ENCODE measurements at places on chromosomes 16 and 17. TPM values are rescaled to one million over a fixed set of nuclear protein-coding genes. Genes with fewer than 3 reads are reported as not detected.
A peak's percentile ranks its signal among the peaks of the same experiment; 100 is the strongest.

Gene KRTAP4-6
- not detected for total RNA-seq

Gene CLDN6
- total RNA-seq = not detected

Gene TMIGD1
- total RNA-seq = not detected

Gene GAS2L2
- not detected for total RNA-seq

Gene C16orf46
- total RNA-seq = 0.57 TPM

Gene HBA1
- 393 TPM for total RNA-seq

Gene P2RX5
- total RNA-seq = 11.4 TPM

Gene WNT3
- 0.90 TPM for total RNA-seq

GRCh38 chr17:79252886-79253285, 178.3 kb downstream of the ENGASE start:
- H3K27me3 ChIP-seq = peaks cover 91% of the 10 kb centered on the region

DNA sequence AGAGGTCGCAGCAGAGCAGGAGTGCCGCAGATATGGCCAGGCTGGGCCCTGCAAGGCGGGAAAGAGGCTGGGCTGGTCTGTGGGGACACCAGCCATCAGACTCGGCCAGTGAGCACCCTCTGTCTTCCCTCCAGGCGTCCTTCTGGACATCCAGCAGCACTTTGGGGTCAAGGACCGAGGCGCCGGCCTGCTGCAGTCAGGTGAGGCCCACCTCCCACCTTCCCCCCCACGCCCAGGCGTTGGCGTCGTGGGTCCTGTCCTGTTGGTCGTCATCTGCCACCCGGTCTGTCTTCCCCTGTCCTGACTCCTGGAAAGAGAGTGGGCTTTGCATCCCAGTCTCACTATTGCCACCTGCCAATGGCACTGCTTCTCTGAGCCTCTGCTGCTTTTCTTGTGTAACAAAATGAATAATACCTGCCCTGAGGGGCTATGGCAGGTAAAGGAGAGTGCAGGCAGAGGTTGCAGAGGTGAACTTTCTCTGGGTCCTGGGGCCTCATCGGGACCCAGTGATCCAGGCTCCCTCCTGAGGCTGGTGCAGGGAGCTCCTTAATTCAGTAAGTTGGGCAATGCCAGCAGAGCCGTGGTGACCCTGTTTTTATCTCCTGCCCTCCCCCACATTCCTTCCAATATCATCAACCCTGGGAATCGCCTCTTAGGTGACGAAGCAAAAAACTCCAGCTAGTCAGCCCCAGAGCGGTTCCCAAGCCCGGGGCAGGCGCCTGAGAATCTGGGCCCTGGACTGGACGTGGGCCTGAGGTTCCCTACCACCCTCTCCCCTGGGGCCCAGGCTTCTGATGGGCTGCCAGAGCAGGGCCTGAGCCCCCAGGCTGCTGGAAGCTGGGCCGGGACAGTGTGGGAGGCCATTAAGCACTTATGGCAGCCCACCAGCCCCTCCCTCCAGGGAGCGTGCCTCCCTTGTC, 14.7 kb downstream of the SPNS2 start:
- H3K36me3 ChIP-seq = no peaks in the 10 kb centered on the region
- H3K4me3 ChIP-seq = no peak overlapping the region
- DNase-seq = no peak
- H3K27ac ChIP-seq = no peak overlapping the region
- no peaks in the 10 kb centered on the region for H3K27me3 ChIP-seq
- H3K4me1 ChIP-seq = peaks cover 15% of the 10 kb centered on the region

- no peak overlapping the region for H3K27ac ChIP-seq
- no peak for DNase-seq
- no peaks in the 10 kb centered on the region for H3K36me3 ChIP-seq
- peaks cover 69% of the 10 kb centered on the region for H3K27me3 ChIP-seq
- no peak overlapping the region for H3K4me3 ChIP-seq
Observed at GRCh38 chr17:56681561-56682266, 88.2 kb downstream of the NOG start.

GRCh38 chr16:5916711-5917191, 819.2 kb upstream of the EEF2KMT start:
- H3K4me3 ChIP-seq = no peak overlapping the region
- H3K27ac ChIP-seq = no peak overlapping the region
- H3K27me3 ChIP-seq = peaks cover 4% of the 10 kb centered on the region
- no peak for DNase-seq
- H3K36me3 ChIP-seq = no peaks in the 10 kb centered on the region

DNA sequence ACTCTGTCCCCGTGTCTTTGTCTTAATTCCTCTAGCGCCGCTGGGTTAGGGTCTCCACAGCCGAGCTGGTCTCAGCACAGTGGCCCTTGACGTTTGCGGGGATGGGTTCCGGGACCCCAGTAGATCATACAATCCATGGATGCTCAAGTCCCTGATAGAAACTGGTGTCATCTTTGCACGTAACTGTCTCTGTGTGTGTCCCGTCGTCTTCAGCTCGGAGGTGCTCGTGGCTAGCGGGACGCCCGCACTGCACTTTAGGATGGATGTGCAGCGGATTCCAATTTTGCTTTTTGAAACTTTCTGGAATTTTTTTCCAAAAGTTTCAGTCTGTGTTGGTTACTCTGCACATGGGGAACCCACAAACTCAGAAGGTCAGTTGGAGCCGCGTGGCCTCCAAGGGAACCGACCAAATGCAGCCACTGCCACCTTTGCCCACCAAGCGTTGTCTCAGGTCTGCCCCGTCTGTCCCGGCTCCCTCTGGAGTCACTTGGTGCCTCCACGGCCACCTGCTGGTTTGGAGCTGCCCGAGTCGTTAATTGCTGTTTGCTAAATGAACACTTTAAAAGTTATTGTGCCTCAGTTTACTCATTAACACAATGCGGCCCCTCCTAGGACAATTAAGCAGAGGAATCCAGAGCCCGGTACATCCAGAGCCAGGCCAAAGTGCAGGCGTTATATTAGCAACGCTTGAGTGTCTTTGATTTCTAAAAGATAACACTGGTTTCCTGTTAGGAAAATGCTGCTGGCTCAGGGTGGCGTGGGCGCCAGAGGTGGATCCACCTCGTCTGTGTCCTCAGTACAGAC, 5.3 kb upstream of the DPEP1 start:
- no peak overlapping the region for H3K27ac ChIP-seq
- DNase-seq = no peak
- no peaks in the 10 kb centered on the region for H3K4me1 ChIP-seq
- H3K36me3 ChIP-seq = no peaks in the 10 kb centered on the region
- H3K4me3 ChIP-seq = no peak overlapping the region

GRCh38 chr16:81752225-81752875, 26.7 kb upstream of the PLCG2 start:
- peak; percentile 64 for DNase-seq
- no peak overlapping the region for H3K4me3 ChIP-seq
- H3K27ac ChIP-seq = peak overlapping the region; percentile 88
- H3K36me3 ChIP-seq = no peaks in the 10 kb centered on the region
- H3K4me1 ChIP-seq = peaks cover 9% of the 10 kb centered on the region
- H3K27me3 ChIP-seq = no peaks in the 10 kb centered on the region

- no peaks in the 10 kb centered on the region for H3K27me3 ChIP-seq
- peak overlapping the region; percentile 90 for H3K27ac ChIP-seq
- peaks cover 22% of the 10 kb centered on the region for H3K4me1 ChIP-seq
Observed at GRCh38 chr17:75077496-75078283, 10.1 kb upstream of the SLC16A5 start.

DNA sequence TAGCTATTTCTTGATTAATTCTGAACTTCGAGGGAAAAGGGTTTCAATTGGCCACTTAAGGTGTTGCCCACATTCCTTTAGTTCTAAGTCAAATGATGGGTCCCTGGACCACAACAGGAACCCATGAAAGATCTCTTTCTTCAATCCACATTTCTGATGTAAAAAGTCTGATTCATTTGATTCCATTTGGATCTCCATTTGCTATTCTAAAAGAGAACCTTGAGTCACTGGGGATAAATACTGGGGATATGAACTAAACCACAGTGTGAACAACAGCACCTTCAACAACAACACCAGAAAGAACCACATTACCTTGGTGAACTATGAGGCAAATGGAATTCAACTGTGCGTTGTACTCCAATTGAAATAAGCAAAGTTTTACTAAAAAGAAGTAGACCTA, 108.9 kb upstream of the IRX5 start:
- H3K4me1 ChIP-seq = no peaks in the 10 kb centered on the region
- no peak overlapping the region for H3K4me3 ChIP-seq
- no peak overlapping the region for H3K27ac ChIP-seq
- no peaks in the 10 kb centered on the region for H3K27me3 ChIP-seq
- H3K36me3 ChIP-seq = no peaks in the 10 kb centered on the region

DNA sequence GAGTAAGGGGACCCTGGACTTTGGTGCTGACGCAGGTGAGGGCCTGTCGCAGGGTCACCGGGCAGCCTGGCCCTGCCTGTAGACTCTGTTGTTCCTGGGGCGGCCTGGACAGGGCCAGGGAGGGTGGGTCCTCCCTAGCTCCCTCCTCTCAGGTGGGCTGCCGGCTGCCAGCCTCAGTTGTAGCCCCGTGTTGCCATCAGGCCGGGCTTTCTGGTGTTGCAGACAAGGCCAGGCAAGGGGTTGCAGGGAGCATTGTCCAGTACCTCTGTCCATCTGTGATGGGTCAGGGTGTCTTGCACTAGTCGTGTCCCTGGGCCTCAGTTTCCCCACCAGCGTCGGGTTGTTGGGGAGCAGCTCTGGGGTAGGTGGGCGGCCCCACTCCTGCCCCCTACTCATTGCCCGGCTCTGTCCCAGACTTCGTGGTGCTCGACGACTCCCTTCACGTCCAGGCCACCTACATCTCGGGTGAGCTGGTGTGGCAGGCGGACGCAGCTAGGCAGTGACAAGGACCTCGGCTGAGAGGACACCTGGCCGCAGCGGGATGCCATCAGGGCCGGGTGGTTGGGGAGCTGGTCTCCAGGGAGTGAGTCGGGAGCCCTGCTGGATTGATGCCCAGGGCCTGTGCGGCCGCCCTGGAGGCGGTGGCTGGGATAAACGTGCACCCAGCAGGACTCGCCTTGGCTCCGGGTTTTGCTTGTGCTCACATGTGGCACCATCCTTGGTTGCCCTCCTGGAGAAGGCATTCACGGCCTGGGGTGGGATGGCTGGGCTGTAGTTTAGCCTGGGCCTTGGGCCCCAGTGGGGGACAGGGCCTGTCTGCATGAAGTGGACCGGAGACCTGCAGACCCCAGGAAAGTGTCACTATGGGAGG, 1.9 kb downstream of the CEMP1 start:
- H3K36me3 ChIP-seq = peaks cover 12% of the 10 kb centered on the region
- DNase-seq = peak; percentile 18
- no peak overlapping the region for H3K27ac ChIP-seq
- H3K4me3 ChIP-seq = no peak overlapping the region

GRCh38 chr17:19644493-19645210, 3.9 kb upstream of the ALDH3A2 start:
- no peak overlapping the region for H3K4me3 ChIP-seq
- H3K27ac ChIP-seq = no peak overlapping the region
- H3K27me3 ChIP-seq = no peaks in the 10 kb centered on the region
- no peak for DNase-seq
- peaks cover 32% of the 10 kb centered on the region for H3K4me1 ChIP-seq
- H3K36me3 ChIP-seq = no peaks in the 10 kb centered on the region

DNA sequence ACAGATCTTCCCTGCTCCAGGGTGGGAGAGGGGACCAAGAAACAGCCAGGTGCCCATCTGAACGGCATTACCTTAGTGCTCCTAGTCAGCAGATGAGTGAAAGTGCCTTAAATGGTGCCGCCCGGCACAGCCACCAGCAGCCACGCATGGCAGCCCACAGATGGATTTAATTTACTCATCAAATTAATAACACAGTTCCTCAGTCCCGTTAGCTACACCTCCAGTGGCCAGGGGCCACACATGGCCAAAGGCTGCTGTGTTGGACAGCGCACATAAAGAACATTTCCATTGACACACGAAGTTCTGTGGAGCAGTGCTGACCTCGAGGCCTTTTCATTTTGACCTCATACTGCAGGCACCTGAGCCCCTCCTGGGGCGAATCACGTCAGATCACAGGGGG, 166.3 kb downstream of the CMIP start:
- H3K27ac ChIP-seq = peak overlapping the region; percentile 86
- peak overlapping the region; percentile 28 for H3K4me3 ChIP-seq
- no peaks in the 10 kb centered on the region for H3K27me3 ChIP-seq
- peaks cover 17% of the 10 kb centered on the region for H3K36me3 ChIP-seq

- H3K4me1 ChIP-seq = no peaks in the 10 kb centered on the region
- no peak overlapping the region for H3K4me3 ChIP-seq
- no peak for DNase-seq
- no peak overlapping the region for H3K27ac ChIP-seq
- H3K36me3 ChIP-seq = no peaks in the 10 kb centered on the region
Observed at GRCh38 chr17:17381446-17382064, 78.4 kb downstream of the NT5M start.

DNA sequence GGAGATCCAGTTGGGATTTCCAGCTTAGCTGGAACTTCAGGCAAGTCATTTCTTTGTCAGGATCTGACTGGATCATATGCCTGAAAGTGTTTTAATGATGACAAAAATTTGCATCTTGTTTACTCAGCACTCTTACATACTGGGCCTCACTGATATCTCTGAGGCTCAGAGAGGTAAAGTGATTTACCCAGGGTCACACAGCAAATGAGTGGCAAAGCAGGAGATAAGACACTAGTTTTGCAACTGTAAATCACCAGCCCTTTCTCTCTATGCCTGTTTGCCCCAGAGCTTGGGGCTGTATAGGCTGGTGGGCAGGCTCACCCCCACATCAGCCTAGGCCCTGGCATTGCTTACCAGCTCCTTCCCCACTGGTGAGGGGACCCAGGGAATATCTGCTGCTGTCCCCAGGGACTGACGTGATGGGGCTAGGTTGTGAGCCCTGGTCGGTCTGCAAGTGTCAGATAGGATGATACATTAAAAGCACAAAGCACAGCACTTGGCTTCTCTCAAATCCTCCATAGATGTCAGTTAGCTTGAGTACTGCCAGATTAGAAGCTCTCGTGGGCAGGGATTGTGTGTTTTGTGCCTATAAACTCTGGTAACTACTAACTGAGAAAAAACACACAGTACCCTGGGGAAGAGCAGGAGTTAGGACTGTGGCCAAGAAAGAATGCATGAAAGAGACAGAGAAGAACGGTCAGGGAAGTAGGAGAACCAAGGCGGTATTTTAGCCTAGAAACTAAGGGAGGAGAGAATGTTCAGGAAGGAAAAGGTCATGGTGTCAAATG, 165.4 kb downstream of the COPRS start:
- H3K27me3 ChIP-seq = no peaks in the 10 kb centered on the region
- H3K4me3 ChIP-seq = no peak overlapping the region
- H3K27ac ChIP-seq = peak overlapping the region; percentile 20
- H3K36me3 ChIP-seq = no peaks in the 10 kb centered on the region
- peaks cover 8% of the 10 kb centered on the region for H3K4me1 ChIP-seq

- peaks cover 20% of the 10 kb centered on the region for H3K36me3 ChIP-seq
- no peaks in the 10 kb centered on the region for H3K27me3 ChIP-seq
- DNase-seq = no peak
- peaks cover 10% of the 10 kb centered on the region for H3K4me1 ChIP-seq
- H3K4me3 ChIP-seq = no peak overlapping the region
Observed at GRCh38 chr17:77495575-77495974, 354.8 kb downstream of the SEC14L1 start.

- no peaks in the 10 kb centered on the region for H3K27me3 ChIP-seq
- peaks cover 49% of the 10 kb centered on the region for H3K4me1 ChIP-seq
- no peak overlapping the region for H3K27ac ChIP-seq
Observed at GRCh38 chr17:57475796-57476195, 219.5 kb downstream of the MSI2 start.

GRCh38 chr17:31494259-31495021, 103.0 kb downstream of the RAB11FIP4 start:
- peak overlapping the region; percentile 15 for H3K27ac ChIP-seq
- H3K27me3 ChIP-seq = no peaks in the 10 kb centered on the region
- DNase-seq = no peak
- H3K4me1 ChIP-seq = peaks cover 39% of the 10 kb centered on the region
- no peaks in the 10 kb centered on the region for H3K36me3 ChIP-seq
- H3K4me3 ChIP-seq = no peak overlapping the region

GRCh38 chr17:78411241-78411857, 32.9 kb downstream of the PGS1 start:
- peaks cover 92% of the 10 kb centered on the region for H3K4me1 ChIP-seq
- no peak for DNase-seq
- no peak overlapping the region for H3K4me3 ChIP-seq
- H3K36me3 ChIP-seq = no peaks in the 10 kb centered on the region
- H3K27me3 ChIP-seq = no peaks in the 10 kb centered on the region
- peak overlapping the region; percentile 71 for H3K27ac ChIP-seq

Measured in heart right ventricle (tissue), 16 donors.